ENCODE measurements at places on chromosomes 12 and 14.

GRCh38 chr12:52258335-52258901, 16.0 kb upstream of the KRT86 start:
- no peak for DNase-seq

DNA sequence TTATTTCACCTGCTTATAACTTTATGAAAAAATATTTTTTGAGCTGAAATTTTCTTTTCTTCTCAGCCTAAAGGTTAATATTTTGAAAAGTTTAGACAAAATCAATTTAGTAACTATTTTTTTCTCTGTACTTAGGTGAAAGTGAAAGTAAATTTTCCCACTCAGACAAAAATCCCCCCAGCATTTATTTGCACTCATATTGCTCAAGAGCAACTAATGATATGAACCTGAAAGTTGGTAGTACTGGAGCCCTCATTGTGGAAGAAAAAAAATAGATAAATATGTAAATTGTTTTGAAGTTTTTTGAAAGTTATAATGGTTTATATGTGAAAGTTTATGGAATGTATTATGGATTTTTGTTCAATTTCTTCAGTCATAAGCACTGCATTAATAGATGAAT, 1005.9 kb upstream of the ATXN7L3B start:
- no peak for DNase-seq

DNA sequence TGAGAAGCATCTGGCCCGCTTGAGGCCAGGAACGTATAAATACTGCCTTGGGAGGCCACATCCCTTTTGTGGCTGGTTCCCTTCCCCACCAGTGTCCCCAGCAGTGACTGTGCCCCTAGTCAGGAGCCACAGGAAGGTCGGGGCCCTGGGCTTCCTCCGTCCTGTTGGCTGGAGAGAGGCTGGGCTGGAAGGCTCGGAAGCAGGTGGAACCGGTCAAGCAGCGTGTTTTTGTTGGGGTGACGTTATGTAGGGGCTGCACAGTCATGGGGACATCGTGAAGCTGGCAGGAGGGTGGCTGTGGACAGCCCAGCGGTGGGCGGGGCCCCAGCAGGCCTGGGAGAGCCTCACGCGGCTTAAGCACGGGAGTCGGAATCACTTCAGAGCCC, 10.1 kb downstream of the XRCC3 start:
- DNase-seq = no peak

GRCh38 chr14:58118097-58118815, 33.8 kb downstream of the ARMH4 start:
- DNase-seq = no peak

DNA sequence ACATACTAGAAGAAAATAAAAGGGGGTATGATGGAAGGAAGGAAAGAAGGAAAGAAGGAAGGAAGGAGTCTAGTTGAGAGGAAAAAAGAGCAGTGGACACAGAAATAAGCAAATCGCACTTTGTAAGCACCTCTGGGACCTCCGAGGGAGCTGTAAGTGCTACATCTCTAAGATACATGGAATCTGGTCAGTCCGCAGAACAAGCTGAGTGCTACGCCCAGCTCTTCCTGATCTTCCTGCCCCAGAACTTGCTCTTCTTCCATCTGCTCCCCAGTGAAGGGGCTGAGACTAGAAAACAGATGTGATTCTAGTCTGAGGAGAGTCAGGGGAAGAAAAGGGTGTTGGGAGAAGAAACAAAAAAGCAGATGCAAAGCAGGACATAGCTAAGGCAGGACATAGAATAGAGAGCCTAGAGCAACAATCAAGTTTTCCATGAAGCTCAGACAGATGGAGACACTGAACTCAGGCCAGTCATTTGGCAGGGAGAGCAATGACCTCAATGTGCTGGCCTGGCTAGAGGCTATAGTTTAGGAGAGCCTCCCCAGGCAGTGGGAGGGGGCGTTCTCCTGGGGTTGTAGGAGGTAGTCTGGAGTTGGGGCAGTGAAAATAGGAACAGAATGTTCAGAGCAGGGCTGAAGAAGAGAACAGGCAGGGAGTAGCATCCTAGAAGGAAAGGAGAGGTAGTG, 1.7 kb upstream of the MFAP5 start:
- no peak for DNase-seq

GRCh38 chr14:44963044-44963528, 1.1 kb downstream of the TOGARAM1 start:
- no peak for DNase-seq

- DNase-seq = no peak
These were observed 148.7 kb downstream of the SMOC1 start for GRCh38 chr14:70027785-70028428.

DNA sequence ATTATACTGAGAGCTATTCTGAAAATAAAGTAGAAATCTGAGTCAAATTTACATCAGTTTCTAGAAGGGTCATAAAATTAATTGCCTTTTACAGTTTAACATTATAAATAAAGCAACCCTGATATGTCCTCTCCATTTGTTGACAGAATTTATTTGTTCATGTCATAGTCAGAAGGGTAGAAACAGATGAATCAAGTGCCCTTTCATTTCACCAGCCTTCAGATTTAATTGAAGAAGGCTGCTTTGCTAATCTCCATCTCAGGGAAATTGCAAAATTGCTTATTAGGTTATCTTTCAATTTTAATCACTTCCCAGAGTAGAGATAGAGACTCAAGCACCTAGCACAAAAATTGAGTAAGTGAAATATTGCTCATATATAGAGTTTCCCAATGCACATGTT, 76.8 kb downstream of the ATXN7L3B start:
- no peak for DNase-seq

DNA sequence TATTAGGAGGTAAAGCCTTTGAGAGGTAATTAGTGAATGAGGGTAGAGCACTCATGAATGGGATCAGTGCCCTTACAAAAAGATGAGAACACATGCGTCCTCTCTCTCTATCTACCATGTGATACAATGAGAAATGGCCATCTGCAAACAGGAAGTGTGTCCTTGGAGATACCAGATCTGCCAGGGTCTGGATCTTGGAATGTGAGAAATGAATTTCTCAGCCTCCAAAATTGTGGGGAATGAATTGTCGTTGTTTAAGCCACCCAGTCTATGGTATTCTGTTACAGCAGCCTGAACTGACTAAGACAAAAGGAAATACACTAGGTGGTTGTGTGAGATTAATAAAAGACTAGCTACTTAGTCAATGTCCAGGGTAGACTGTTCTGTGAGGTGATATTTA, 366.6 kb downstream of the NELL2 start:
- DNase-seq = no peak

DNA sequence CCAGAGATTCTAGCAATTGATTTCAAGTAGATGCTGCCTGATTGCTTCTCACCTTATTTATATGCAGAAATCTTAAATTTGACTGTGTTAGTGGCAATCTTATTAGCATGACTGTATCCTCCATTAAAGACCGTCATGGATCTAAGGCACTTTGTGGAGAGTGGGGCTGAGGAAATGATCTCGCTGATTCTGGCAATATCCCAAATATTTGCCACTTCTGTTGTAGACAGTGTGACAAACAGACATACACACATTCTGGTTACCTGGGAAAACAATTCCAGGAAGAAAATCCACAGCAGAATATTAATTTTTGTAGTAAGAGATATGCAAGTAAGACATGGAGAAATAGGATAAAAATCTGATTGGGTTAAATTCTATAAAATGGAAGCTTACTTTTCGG, 269.0 kb upstream of the G2E3 start:
- DNase-seq = no peak

DNA sequence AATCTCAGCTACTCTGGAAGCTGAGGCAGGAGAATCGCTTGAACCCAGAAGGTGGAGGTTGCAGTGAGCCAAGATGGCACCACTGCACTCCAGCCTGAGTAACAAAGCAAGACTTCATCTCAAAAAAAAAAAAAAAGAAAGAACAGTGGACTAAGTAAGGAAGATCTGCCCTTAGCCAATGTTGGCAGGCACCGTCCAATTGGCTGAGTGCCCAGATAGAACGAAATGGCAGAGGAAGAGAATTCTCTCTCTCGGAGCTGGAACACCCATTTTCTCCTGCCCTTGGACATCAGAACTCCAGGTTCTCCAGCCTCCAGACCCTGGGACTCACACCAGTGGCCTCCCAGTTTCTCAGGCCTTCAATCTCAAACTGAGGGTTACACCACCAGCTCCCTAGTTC, 49.9 kb downstream of the ESR2 start:
- no peak for DNase-seq

DNA sequence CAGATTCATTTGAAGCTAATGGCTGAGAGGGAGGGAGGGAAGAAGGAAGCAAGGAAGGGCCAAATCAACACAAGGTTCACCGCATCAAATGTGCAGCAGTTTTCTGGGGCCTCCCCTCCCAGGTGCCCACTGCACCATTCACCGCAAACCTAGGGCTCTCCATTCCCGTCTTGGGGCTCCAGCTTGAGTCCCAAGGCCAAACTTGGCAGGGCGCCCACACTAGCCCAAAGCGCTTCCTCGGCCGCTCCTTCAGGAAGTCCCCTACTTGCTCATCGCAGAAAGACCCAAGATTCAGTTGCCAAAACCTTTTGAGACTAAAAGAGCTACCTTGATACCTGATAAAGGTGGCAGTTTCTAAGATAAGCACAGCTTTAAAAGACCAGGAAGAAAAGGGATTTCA, 140.5 kb upstream of the FKBP4 start:
- DNase-seq = no peak

DNA sequence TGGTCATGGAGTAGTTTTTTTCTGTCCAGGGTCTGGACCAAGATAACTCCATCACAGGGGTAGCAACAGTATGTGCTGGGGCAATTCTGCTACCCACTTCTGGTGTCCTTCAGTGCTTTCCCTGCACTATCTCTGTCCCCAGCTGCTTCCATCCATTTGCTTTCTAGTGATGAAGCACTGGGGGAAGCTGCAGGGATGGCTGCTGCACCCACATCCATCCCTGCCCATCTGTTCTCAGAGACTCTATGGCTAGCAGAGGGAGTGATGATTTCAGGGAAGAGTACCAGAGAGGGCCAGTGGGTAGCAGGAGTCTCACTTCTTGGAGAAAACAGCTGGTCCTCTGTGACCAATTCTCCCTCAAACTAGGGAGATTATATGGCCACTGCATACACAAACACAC, 44.1 kb downstream of the ETV6 start:
- no peak for DNase-seq

- DNase-seq = no peak
These were observed 87.7 kb upstream of the FOXN3 start for GRCh38 chr14:89504602-89505313.

- DNase-seq = no peak
These were observed 4.1 kb downstream of the PELI2 start for GRCh38 chr14:56122301-56122700.

DNA sequence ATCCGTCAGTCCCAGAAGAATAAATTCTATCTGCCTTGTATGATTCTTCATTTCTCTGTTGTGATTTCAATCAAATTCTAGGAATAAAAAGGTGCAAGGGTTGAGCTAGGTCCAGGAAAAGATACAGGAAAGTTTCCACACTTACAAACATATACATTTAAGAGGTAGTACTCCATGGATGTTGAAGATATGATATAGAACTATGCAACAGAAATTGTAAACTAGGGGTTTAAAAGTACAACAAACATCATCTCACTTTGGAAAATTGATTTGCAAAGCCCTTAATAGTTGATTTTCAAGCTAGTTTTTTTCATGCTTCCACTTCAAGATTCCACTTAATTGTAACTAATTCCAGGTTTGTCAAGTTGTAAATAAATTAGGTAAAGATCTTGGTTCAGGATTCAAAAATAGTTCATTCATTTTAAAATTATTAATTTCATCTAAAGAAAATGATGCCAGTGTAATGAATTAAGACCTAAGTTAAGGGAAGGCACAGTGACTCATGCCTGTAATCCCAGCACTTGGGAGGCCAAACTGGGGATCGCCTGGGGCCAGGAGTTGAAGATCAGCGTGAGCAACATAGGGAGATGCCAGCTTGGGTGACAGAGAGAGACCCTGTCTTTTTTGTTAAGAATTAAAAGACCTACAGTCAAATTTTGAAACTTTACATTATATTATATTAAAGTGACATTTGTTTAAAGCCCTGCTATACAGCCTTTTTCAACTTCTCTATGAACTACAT, at the start of gene OR6C70:
Gene OR6C70, minus strand, starts transcription at position 51 of the 742 bp plus-strand sequence. Its CDS starts 0 bp downstream, at position 51.
- DNase-seq = no peak

DNA sequence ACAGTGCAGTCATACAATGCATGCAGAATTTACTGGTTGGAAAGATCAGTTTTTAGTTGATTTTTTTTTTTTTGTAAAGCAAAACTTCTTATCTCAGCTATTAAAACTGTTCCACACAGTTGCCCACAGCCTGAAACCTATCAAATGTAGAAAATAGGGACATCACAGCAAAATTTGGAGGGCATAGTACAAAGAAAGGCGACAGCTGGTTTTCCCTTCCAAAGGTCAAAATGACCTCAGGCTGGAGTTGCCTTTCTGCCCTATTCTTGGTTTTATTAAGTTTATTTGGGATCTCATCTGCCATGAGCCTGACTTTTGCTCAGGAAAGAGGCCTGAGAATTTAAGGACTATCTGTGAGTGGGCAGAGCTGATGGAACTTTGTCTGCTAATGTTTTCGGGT, 28.5 kb downstream of the NOPCHAP1 start:
- DNase-seq = no peak

GRCh38 chr14:54775486-54776140, 127.0 kb downstream of the GCH1 start:
- no peak for DNase-seq

- DNase-seq = no peak
These were observed 12.1 kb downstream of the ASIC1 start for GRCh38 chr12:50069539-50069938.

- no peak for DNase-seq
These were observed 126.9 kb upstream of the KRAS start for GRCh38 chr12:25377469-25378177.

GRCh38 chr12:44930972-44931600, 55.0 kb upstream of the NELL2 start:
- DNase-seq = no peak

DNA sequence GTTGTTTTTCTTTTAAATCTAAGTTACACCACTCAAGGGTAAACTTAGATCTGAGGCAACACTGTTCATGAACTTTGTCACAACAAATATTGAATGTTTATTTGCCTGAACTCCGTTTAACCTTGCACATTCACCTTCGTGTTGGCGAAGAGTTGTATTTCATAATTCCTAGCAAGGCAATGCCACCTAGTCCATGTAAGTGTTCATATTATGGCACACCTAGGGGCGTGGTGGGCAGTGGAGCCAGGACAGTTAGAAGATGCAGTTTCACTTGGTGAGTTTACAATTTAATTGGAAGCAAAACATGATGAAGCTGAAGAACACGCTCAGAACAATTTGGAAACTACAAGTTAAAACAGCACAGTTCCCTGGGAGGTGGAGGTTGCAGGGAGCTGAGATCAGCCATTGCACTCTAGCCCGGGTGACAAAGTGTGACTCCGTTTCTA, 30.4 kb upstream of the GNPNAT1 start:
- no peak for DNase-seq

Data from stimulated activated CD4-positive, alpha-beta T cell treated with anti-CD3 and anti-CD28 coated beads, Interleukin-1b, Interleukin-23, amount 100 ng/mL, for 1 hour (primary cell).